GM06990 (cell line): ENCODE measurements at places on chromosomes 4 and X.

- DNase-seq: no peak
Observed at GRCh38 chr4:15714646-15715435, 12.0 kb downstream of the BST1 start.

DNA sequence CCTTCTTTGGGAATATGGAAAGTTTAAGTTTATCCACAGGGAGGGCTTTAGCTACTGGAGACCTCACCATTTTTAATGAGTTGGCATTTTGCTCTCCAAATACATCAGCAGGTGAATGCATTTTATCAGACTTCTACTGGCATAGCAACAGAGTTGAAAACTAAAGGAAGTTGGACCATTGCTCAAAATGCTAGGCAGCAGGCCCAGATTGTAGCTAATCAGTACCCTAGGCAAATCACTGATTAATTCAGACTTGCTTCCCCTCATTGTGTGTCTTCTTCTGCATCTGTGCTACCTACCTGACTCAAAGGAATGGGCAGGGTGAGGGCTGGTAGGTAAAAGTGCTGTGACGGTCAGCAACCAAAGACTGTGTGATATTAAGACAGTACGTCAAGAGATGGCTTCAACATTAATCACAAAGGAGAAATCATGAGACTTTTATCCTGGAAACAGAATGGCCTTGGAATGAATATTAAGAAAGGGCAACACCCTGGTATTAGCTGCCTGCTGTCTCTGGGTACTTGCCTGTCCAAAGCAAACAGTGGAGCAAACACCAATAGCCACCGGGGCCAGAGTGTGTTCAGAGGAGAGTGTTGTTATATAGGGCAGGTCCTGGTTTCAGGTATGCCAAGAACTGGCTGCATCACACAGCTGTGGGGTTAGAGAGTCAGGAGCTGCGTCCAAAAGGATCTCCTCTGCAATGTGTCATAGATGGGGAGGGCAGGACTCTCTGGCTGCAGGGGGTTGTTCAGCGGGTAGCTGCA lies 17.1 kb upstream of the SMIM20 start:
- no peak for DNase-seq

DNA sequence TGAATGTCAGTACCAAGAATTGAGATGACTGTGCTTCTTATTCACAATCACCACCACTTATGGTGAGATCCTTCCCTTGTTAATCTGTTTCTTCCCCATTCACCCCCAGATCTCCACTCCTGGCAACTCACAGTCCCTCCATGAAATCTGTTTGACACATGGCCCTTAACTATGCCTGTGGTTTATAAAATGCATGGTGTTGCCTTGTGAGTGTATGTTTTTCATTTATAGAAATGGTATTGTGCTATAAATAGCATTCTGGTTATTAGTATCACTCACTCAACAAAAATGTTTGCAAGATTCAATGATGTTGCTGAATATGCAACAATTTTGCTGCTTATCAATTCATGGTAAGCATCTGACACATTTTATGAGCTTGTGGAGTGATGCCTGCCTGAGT lies 131.0 kb downstream of the PRKX start:
- no peak for DNase-seq

GRCh38 chr4:10582059-10582686 lies 102.4 kb downstream of the CLNK start:
- no peak for DNase-seq

DNA sequence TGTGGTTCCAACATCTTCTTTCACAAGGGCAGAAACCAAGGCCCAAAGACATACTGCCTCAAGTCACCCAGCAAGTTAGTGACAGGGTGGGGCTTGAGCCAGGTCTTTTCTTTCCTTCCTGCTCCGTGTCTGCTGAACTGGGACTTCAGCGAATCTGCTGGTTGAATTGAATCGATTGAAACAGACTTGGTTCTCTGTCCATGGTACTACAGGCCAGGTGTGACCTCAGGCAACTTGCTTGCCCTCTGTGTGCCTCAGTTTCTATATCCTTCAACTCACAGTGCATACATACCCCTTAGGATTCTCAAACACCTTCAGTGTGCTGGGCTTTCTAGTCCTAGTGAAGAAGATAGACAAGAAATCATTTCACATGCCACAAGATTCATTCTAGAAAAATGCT lies 2.0 kb upstream of the ABLIM2 start:
- no peak for DNase-seq

DNA sequence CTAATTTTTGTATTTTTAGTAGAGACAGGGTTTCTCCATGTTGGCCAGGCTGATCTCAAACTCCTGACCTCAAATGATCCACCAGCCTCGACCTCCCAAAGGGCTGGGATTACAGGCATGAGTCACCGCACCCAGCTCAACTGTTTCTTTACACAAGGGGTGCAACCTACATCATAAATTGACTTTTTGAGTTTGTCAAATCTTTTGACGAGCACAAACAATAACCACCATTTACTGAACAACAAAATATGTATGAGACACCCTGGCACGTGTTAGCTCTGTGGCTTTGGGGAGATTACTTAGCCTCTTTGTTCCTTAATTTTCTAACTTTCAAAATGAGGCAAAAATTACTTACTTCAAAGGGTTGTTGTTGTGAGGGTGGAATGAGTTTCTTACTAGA lies 23.5 kb upstream of the SLC34A2 start:
- no peak for DNase-seq

DNA sequence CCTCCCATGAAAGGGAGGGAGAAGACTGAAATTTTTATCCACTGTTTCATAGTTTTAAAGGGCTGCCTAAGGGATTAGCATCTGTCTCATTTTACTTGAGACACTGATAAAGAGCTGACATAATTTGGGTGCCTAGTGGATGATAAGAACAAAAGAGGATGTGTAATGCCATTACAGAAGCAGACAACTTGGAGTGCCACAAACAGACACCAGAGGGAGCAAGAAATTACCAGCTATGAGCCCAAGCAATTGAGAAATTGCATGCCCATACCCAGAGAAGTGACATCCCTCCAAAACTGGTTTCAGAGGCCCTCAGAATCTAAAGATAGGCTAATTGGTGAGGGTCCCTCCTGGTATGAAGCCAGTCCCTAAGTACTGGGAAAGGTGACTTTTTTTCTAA lies 38.5 kb upstream of the POU3F4 start:
- no peak for DNase-seq

- DNase-seq: no peak
Observed at GRCh38 chr4:119589165-119589564, 39.4 kb downstream of the PDE5A start.

- no peak for DNase-seq
Observed at GRCh38 chr4:108774809-108775530, 12.1 kb upstream of the ETNPPL start.
